ENCODE measurements at places on chromosomes 1 and 21.

DNA sequence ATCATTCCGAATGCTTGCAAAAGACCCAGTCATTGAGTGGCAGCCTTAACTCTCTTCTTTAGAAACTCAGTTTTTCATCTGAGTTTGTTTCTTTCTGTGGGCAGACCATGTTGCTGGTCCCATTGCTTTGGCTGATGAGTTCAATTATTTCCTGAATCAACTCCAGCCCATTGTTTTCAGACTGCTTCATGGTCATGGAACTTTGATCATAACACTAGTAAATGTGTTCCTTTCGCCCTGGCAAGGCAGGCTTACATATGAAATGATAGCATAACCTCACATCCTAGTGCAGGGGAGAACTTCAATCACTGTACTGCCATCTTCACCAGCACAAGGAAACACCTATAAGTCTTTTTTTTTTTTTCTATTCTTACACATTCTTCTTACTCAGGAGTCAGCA is 50.0 kb upstream of the DUSP10 start:
- no peak for DNase-seq

DNA sequence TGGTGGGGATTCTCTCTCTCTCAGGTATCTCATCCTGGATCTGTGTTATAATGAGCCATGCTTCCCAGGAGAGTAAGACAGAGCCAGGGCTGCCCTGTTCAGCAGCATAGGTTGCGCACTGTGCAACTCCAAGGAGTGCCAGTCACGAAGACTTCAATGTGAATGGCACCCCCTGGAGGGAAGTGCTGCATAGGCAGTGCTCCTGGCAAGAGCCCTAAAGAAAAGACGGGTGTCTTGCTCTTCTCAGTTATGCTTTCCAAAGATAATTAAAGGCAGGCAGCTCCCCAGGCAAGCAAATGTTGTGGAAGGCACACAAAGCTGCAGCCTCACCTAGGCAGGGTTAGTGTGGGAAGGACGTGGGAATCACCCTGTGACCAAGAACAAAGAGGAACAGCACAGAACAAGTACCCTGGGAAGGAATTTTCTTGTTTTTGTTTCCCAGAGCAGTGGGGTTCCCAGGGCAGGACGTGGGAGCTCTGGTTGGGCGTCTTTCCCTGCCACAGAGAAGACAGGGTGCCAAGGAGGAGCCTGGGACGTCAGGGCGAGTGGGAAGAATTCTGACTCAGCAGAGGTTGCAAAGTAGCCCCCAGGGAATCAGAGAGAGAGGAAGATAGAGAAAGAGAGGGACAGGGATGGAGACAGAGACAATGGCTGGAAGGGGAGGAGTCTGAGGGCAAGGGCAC is 120.9 kb downstream of the KCNN3 start:
- DNase-seq, result no peak

- no peak for DNase-seq
Observed at GRCh38 chr1:85578321-85579295, 2.0 kb upstream of the CCN1 start.

- DNase-seq, result no peak
Observed at GRCh38 chr1:54442185-54442584, 36.0 kb upstream of the SSBP3 start.

DNA sequence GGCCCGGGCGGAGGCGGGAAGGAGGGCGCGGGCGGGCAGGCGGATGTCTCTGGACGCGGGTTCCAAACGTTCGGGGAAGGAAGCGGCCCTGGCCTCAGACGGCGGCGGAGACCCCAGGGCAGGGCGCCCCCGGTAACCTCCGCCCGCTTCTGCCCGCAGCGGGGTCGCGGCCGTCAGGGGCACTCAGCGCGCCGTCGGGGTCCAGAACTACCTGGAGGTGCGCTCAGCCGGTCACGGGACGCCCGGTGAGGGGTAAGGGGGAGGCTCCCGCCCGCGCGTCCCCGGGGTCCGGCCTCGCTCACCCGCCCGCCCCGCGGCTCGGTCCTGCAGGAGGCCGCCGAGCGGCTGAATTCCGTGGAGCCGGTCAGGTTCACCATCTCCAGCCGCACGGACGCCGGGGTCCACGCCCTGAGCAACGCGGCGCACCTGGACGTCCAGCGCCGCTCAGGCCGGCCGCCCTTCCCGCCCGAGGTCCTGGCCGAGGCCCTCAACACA is 406 bp downstream of the PUSL1 start:
- DNase-seq, result no peak

DNA sequence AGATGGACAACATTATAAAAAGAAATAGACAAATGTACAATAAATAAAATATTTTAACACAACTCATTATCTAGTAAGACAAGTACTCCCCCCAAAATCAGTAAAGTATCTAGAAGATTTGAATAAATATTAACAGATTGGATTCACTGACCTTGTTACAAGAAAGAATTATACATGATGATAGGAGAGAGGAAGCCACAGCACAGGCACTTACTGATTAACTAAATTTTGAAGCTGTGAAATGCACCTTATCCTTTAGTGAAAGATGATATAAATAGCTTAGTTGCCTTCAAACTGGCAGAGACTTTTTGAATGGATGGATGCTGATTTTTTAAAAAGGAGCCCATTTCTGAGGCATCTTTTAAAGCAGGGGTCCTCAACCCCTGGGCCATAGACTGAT is 8.5 kb downstream of the CR1 start:
- DNase-seq, result no peak

DNA sequence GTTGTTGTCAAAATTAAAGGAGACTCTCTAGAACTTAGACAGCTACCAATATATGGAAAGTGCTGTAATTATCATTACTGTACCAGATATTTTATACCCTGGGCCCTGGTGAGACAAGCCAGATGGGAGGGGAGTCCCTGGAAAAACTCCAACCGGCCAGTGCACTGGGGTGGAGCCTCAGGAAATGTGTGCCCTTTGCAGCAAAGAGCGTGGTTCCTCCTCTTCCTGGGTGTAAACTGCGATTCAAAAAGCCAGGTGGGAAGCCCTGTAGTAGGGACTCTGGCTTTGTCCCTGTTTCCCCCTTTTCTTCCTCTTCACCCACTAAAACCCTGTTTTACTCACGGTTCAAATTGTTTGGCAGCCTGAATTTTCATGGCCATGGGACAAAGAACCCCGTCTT is 812.3 kb downstream of the PLA2G4A start:
- no peak for DNase-seq

DNA sequence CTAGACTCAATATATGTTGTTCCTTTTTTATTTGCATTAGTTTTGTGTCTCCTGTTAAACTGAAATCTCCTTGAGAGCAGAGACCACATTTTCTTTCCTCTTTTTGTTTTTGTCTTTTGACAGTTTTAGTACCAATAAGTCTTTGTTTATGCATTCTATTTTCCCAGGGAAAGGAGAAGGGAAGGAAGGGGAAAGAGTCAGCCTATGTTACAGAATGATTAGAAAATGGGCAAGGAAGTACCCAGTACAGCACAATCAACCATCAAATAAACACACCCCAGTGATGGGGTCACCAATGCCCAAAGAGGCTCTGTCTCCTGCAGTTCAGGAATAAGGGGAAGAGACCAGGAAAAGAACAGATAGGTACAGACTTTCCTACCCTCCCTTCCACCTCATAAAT is 10.1 kb downstream of the ZBTB37 start:
- DNase-seq, result no peak

GRCh38 chr21:33412832-33413519 is 9.8 kb downstream of the IFNGR2 start:
- DNase-seq, result no peak

DNA sequence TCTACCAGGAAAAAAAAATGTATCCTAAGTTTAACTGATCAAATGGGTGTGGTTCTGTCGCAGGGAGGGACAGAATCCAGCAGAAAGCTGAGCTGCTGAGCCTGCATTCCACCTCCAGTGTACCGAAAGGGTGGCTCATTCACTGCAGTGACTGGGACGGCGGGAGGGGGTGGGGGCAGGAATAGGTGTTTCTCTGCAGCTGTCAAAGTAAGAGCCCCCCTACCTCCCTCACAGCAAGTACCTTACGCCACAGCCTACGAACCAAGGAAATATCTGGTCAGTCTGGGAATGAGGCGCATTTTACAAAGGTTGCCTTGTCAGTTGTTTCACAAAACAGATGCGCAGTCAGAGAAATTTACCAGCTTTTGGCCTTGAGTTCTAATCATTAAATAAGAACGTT is 1.7 kb downstream of the S100B start:
- no peak for DNase-seq

DNA sequence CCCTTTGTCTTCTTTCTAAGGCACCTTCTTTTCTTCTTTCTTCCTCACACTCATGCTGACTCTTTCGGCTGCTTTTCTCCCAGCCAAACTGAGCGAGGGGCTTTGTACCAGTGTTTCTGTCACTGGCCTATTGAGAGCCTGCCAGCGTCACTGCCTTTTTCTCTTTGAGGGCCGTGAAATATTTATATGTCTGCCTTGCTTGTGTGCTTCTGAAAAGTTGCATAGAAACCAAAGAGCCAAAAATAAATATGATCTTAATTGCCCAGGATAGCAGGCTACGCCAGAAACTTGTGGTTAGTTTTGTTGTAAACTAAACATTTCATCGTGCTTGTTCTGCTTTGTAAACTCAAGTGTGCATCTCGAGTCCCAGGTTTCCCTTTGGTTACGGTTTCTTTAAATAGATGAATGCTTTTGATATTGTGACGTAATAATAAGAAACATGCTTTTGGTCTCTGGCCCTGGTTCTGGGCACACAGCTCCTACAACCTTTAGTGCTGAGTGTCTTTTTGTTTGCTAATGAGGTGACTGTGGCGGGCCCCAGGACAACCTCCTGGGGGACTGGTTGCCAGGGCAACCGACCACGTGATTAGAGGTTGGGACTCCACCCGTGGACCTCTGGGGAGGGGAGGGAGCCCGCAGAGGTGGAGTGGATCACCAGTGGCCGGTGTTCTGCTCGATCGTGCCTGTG is 10.8 kb downstream of the SLC37A1 start:
- peak; percentile 32 for DNase-seq

- DNase-seq, result no peak
Observed at GRCh38 chr1:225465793-225466517, 38.1 kb upstream of the LBR start.

GRCh38 chr1:205568135-205568468 is 63.6 kb downstream of the CDK18 start:
- DNase-seq, result no peak

GRCh38 chr1:83815330-83815729 is 183.6 kb downstream of the TTLL7 start:
- no peak for DNase-seq
